NCI-H1417 treated with DMSO at 0.1 percent for 48 hours (cell line): ENCODE measurements at places on chromosomes 13 and 19.

GRCh38 chr13:48570216-48570828, 37.4 kb upstream of the RCBTB2 start:
- DNase-seq: no peak

GRCh38 chr19:45061965-45062364, 14.3 kb downstream of the ZNF296 start:
- no peak for DNase-seq

GRCh38 chr13:36282821-36283432, 14.7 kb downstream of the CCDC169 start:
- DNase-seq: no peak

GRCh38 chr19:41958367-41959055, 610 bp downstream of the RABAC1 start:
- no peak for DNase-seq

DNA sequence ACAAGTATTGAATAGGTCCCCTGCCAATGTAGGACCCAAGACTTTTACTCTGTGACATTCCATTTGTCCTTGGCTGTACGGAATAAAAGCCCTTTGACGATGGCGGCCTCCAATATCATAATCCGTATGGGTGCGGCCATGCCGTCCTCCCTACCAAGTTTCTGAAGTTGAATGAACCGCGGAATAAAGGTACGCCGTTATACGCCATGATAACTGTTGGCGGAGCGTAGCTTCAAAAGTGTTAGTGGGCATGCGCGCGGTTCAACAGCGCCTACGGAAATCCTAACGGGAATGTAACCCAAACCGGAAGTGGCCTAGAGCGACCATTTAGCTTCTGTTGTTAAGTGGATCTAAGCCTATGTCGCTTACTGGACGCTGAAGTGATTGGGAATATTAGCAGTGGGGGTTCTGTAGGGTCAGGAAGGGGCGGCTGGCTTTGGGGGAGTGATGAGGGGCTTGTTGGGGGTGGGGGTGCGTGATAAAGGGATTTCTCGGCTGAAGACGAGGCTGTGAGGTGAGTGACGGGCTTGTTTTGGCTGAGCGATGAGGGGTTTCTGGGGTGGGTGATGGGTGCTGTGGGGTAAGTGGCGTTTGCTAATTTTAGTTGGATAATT, at the start of gene ZNF175:
TSS of gene ZNF175 (plus strand) at position 322 of the 614 bp plus-strand sequence. CDS start 2,047 bp downstream, outside the sequence.
- peak; percentile 71 for DNase-seq

- DNase-seq: no peak
Measured at GRCh38 chr13:106602178-106602577, 34.2 kb upstream of the ARGLU1 start.

DNA sequence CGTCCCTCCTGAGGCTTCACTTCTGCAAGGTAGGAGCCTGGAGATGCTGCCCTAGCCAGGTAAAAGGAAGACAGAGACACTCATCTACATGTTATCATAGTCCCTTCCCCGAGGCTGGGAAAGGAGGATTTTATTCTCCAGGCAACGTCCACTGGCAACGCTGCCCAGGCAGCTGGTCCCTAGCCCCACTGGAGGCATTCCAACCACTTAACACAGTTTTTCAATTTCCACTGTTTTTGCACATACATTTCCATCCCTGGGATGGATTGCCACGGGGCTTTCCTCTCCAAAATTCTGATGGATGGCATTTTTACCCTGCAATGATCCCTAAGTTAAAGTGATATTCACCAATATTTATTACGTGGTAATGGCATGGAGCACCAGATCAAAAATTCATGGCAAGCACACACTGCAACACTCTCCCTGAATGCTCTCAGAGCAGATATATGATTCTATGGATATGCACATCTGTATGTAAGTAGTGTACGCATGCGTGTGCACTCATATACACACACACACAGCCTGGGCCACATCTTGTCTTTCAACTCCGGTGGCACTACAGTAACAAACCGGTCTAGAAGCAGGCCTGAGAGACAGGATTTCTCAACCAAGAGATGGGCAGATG, 322.3 kb upstream of the TSHZ3 start:
- no peak for DNase-seq

DNA sequence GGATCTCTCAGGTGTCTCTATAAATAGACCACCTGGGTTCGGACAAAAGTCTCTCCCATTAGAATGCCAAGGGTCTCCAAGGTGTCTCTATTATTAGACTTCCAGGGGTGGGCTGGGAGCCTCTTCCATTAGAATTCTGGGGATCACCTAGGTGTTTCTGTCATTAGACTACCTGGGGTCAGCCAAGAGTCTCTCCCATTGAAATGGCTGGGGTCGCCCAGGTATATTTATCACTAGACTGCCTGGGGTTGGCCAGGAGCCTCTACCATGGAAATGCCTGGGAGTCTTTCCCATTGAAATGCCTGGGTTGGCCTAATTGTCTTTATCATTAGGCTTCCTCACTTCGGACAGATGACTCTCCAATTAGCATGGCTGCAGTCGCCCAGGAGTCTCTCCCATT, 1565.5 kb downstream of the UQCRFS1 start:
- no peak for DNase-seq

DNA sequence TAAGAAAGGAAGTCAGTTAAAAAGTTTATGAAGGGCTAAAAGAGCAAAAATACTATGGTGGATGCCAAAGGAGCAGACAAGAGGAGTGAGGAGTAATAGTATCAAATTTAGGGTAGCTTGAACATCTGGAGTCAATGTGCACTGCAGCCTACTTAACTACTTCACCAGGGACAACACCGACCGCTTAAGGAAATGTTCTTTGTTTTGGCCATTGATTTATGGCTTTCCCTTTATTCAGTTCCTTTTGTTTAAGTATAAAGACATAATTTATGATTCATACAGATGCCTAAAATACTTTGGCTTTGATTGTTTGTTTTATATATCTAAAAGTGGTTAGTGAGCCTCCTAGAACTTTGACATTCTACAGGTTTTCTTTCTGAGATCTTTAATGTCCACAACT, 276.3 kb upstream of the PRR20A start:
- DNase-seq: peak; percentile 34
